ENCODE measurements at places on chromosomes 6 and 20. TPM values are rescaled to one million over a fixed set of nuclear protein-coding genes. Genes with fewer than 3 reads are reported as not detected.

GRCh38 chr6:3991941-3992340 is 87.0 kb downstream of the FAM217A start:
- H3K27ac ChIP-seq = no peak overlapping the region
- no peaks in the 10 kb centered on the region for H3K36me3 ChIP-seq
- DNase-seq = no peak
- H3K27me3 ChIP-seq = no peaks in the 10 kb centered on the region

Gene COL19A1
- total RNA-seq = 2.7 TPM

DNA sequence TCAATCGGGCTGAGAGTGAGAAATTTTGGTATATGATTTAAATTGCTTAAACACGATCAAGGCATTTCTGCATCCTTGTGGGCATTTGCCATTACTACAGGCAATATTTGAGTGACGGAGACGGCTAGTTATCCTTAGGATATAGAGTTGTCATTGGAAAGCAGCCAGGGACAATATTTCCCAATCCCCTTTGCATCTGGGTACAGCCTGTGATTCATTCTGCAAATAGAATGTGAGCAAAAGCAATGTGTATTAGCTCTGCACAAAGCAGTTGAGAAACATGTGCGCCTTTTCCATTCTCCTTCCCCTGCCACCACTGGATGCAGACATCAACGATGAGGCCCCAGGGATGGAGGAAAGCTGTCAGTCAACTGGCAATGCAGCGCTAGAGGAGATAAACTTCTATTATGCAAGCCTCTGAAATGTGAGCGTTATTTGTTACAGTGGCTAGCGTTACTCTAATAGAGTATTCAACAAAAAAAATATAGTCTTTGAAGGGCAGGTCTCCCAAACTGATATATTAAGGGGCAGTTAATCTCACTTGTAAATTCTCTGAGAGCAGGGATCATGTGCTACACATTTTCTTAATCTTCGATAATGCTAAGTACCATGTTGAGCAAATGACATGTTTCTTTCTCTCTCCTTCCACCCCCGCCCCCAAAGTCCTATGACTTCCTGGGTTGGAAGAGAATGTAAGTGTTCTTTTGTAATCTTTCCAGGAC is 37.1 kb upstream of the NCOA3 start:
- no peaks in the 10 kb centered on the region for H3K27me3 ChIP-seq
- no peak overlapping the region for H3K4me3 ChIP-seq
- DNase-seq = peak; percentile 90
- no peaks in the 10 kb centered on the region for H3K4me1 ChIP-seq
- no peaks in the 10 kb centered on the region for H3K36me3 ChIP-seq
- peak overlapping the region; percentile 76 for H3K27ac ChIP-seq

GRCh38 chr6:90101403-90101802 is 195.2 kb downstream of the BACH2 start:
- H3K4me3 ChIP-seq = no peak overlapping the region
- peaks cover 23% of the 10 kb centered on the region for H3K4me1 ChIP-seq
- no peaks in the 10 kb centered on the region for H3K36me3 ChIP-seq
- DNase-seq = no peak
- no peak overlapping the region for H3K27ac ChIP-seq

Gene RING1
- total RNA-seq = 13.9 TPM

Gene BTBD9
- total RNA-seq = 14.2 TPM

DNA sequence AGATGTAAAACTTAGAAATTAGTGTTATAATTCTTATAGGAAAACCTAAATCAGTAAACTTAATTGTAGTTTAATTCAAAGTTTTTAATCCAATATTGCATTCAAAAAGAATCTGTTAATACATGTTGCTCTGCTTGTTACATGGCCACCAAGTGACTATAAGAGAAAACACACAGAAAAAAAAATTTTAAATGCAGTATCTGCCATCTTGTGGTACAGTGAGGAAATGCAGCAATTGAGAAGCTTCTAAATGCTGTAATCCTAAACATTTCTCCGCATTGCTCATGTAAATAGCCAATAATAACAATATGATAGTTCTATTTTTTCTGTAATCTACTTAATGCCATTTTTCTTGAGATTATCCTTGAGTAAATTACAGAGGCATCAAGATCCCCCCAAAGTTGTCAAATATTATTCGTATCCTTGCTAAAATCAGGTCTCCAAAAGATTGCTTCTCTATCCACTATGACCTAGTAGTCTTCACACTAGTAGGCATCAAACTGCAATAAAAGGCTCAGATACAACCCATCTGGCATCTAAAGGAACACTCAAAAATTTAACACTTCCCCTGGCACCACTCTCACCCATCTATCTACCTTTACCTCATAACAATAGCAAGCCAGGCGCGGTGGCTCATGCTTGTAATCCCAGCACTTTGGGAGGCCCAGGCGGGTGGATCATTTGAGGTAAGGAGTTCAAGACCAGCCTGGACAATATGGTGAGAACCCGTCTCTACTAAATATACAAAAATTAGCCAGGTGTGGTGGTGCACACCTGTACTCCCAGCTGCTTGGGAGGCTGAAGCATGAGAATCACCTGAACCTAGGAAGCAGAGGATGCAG is 34.6 kb downstream of the HDAC2 start:
- H3K27ac ChIP-seq = no peak overlapping the region
- H3K4me1 ChIP-seq = no peaks in the 10 kb centered on the region
- no peak for DNase-seq
- H3K36me3 ChIP-seq = peaks cover 11% of the 10 kb centered on the region
- no peak overlapping the region for H3K4me3 ChIP-seq
- H3K27me3 ChIP-seq = no peaks in the 10 kb centered on the region

GRCh38 chr20:49981218-49982071 is 1.3 kb upstream of the SNAI1 start:
- peaks cover 61% of the 10 kb centered on the region for H3K4me1 ChIP-seq
- H3K27me3 ChIP-seq = no peaks in the 10 kb centered on the region
- no peak overlapping the region for H3K27ac ChIP-seq
- H3K36me3 ChIP-seq = no peaks in the 10 kb centered on the region

GRCh38 chr6:11609324-11610071 is 71.9 kb downstream of the TMEM170B start:
- no peak overlapping the region for H3K4me3 ChIP-seq
- peak; percentile 82 for DNase-seq
- no peaks in the 10 kb centered on the region for H3K27me3 ChIP-seq
- peaks cover 53% of the 10 kb centered on the region for H3K4me1 ChIP-seq
- peak overlapping the region; percentile 26 for H3K27ac ChIP-seq

DNA sequence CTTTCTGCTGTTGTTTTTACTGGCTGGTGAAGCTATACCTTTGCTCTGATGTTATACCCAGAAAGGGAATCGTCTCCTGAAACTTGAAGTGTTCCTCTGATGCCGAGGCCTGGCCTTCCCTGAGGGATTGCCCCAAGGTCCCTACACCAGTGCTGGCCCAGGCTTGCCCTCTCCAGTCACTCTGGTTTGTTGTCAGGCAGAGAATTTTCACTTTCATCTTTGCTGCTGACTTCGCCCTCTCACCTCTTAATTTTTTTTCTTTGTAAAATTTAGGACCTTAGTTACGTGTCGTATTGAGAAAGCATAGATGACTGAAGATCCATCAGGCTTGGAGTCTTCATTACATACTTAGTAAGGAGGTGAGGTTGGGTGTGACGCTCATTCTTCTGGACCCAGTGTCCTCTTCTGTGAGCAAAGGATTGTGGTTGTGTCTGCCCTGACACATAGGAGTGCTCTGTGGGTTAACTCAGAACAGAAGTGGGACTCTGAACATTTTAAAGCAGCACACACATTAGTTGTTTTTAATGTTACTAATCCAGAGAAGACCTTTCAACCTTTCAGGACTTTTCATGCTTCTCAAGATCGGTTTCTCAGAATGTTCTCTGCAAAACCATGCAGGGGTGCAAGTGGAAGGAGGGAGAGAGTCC is 45.4 kb downstream of the TULP4 start:
- no peaks in the 10 kb centered on the region for H3K27me3 ChIP-seq
- no peaks in the 10 kb centered on the region for H3K36me3 ChIP-seq
- H3K27ac ChIP-seq = no peak overlapping the region

DNA sequence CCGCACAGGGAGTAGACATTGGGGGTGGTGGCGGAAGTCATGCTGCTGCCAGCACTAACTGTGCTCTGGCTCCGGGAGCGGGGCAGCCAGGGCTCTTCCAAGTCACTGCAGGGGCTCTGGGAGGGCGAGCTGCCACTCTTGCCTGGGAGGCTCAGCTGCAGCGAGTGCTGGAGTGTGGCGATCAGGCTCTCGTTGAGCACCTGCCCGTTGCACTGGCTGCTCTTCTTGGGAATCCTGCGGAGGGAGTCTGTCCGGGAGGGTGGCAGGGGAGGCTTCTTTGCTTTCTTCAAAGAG is 28.0 kb downstream of the HEBP2 start:
- H3K4me3 ChIP-seq = no peak overlapping the region
- DNase-seq = no peak
- no peaks in the 10 kb centered on the region for H3K27me3 ChIP-seq
- H3K4me1 ChIP-seq = no peaks in the 10 kb centered on the region

Data from right atrium auricular region (tissue), 2 donors.